ENCODE measurements at places on chromosomes 7 and 10.

DNA sequence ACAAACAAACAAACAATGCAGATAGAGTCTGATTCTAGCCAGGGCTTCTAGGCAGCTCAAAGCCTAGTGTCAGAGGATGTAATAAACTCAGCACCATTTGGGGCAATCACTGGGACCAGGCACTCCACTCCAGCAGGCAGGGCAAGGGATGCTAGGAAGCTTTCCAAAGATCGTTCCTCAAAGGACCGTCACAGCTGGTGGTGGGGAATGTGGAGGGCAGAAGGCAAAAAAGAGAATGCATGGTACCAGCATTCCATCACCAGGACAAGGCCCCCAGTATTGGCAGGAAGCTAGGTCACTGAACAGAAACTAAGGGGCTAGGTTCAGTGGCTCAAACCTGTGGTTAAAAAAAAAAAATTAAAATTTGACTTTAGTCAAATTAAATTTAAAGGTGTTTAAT is 94.2 kb downstream of the CUL2 start:
- DNase-seq = no peak

GRCh38 chr7:70406186-70406949 is 725.6 kb upstream of the GALNT17 start:
- DNase-seq = no peak

DNA sequence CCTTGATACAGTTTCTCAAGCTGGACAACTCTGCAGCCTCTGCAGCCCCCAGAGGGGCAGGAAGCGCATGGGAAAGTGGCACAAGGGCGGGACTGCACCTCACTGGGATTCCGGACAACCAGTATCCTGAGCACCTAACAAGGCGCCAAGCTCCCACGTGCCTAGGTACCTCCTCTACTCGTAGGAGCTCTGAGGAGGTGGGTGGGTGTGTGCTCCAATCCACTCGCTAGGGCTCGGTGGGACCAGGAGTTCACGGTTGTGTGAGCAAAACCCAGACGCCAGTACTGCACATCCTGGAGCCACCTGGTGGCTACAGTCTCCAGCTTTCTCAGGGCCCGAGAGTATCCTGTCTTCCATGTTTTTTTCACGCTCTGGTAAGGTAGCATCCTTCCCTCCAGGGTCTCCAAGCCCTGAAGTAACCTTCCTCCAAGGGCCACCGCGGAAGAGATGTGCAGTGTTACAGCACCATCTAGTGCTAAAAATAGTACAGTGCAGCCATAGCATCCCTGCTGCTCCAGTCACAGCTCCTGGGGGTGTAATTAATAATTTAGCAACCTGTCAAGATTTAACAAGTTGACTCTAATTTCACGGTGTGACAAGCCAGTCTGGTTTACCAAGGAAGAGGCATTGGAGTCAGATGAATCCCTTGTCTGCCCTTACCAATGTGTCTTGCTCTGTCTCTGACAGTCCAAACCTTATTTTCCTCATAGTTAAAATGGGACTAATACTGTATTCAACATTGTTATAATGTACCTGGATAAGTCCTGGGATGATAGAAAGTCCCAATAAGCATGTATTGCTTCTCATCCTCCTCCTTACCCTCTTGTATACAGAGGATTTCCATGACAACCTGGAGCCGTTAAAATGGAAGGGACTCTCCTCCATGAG is 70.4 kb downstream of the HERPUD2 start:
- no peak for DNase-seq

GRCh38 chr10:81472927-81473470 is 402.0 kb upstream of the NRG3 start:
- no peak for DNase-seq
